GM18507 (cell line): ENCODE measurements at places on chromosomes 6 and 20.

DNA sequence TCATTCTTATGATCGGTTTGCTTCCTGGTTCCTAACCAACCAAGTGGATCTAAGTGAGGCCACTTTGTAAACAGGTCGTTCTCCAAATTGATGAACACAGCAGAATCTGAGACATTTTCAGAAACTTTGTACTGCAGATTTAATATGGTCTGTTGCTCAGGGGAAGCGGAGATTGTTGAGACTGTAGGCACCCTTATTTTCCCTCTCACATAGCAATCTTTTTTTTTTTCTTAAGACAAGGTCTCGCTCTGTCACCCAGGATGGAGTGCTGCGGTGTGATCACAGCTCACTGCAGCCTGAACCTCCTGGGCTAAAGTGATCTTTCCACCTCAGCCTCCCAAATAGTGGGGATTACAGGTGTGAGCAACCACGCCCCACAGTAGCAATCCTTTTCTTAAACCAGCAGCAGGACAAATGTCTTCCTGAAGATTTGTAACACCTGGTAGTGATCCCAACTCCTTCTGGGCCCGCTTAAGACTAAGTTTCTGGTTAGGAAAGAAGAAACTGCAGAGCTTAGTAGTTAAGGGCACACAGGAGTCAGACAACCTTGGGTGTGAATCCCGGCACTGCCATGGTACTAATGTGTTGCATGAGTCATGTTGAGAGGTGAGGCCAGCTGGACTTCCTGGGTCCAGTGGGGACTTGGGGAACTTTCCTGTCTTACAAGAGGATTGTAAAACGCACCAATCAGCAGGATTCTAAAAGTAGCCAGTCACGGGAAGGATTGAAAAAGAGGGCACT, 48.4 kb upstream of the EZR start:
- no peak for DNase-seq

DNA sequence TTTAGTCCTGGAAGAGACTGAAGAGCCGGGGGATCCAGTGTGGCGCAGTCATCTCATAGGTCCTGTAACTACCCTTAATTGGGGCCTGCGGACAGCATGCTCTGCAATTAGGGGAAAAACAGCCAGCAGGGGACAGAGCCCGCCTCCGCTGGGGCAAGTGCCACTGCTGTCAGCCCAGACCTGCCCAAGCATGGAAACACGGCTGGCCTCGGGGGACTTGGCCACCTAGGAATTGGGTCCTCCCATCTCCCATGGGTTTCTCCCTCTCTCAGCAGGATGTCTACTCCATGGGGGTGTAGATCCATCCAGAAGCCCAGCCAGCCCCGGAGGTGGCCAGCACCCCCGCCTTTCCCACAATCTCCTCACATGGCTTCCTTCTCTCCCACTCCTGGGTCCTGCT, 3.6 kb downstream of the GHRH start:
- DNase-seq, result no peak

GRCh38 chr6:33015798-33016197, 6.4 kb upstream of the HLA-DOA start:
- DNase-seq, result no peak

DNA sequence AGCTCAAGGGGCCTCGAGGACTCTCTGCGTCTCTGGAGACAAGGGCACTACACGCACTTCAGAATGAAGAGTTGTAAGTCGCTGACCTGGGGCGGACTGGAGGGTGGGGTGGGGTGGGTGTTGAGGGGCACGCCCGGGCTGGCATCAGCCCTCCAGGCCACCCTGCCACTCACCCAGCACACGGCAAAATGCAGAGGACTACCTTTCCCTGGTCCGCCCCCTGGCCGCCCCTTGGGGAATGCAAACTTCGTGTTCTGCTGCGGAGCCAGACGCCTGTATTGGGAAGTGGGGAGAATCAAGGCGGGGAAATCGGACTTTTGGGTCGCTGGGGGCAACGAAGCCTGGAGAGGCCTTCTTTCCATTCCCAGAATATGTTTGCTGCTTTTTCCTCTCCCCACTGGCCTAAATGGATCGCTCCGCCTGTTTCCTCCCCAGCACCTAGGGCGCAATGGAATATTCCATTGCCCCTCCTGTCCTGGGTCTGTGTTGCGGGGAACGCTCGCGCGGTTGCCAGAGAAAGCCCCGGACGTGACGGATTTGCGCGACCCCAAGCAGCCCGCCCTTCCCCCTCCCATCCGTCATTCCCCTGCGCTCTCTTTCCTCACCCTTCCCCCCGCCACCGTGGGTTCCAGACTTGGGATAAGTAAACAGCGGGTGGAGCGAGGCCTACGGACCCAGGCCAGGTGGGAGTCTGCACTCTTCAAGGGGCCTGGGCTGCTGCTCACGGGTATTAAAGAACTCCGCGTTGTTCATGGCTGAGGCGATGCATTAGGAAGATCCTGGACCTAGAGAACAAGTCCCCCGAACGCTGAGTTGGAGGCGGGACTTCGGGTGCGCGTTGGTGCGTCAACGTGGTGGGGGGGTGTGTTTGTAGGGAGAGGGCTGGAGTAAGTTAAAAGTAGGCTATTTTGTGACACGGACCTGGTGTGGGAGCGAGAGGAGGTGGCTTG, at the start of gene PPT2:
TSS of gene PPT2 (plus strand) at position 578 of the 950 bp plus-strand sequence. CDS start 454 bp downstream, outside the sequence.
- no peak for DNase-seq

DNA sequence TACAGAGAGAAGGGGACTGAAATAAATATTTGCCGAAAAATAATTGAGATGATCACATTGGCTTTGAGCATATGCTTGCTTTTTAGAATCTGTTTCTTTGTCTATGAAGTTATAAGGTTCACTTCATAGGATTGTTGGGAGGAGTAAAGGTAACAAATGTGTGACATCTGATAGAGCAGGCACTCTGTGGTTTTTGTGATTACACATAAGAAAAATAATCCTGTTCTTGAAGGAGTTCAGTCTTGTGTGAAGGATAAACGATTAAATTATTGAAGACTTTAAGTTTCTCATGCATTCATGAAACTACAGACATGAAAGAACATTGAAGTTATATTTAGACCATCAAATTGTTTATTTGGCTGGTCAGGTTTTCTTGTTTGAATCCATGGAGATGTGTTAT, 45.0 kb downstream of the QKI start:
- no peak for DNase-seq
